ENCODE measurements at places on chromosomes 2 and 18.

GRCh38 chr2:161438598-161438997, 22.5 kb downstream of the TBR1 start:
- DNase-seq, result no peak

GRCh38 chr2:164560902-164561301, 60.4 kb downstream of the GRB14 start:
- DNase-seq, result no peak

GRCh38 chr2:205752924-205753323, 70.6 kb downstream of the NRP2 start:
- DNase-seq, result no peak

GRCh38 chr2:45345331-45346234, 265.5 kb downstream of the SRBD1 start:
- DNase-seq, result no peak

- no peak for DNase-seq
These were observed 97.4 kb downstream of the FSIP2 start for GRCh38 chr2:185835974-185836373.

GRCh38 chr2:222927600-222927999, 66.8 kb downstream of the ACSL3 start:
- DNase-seq, result no peak

DNA sequence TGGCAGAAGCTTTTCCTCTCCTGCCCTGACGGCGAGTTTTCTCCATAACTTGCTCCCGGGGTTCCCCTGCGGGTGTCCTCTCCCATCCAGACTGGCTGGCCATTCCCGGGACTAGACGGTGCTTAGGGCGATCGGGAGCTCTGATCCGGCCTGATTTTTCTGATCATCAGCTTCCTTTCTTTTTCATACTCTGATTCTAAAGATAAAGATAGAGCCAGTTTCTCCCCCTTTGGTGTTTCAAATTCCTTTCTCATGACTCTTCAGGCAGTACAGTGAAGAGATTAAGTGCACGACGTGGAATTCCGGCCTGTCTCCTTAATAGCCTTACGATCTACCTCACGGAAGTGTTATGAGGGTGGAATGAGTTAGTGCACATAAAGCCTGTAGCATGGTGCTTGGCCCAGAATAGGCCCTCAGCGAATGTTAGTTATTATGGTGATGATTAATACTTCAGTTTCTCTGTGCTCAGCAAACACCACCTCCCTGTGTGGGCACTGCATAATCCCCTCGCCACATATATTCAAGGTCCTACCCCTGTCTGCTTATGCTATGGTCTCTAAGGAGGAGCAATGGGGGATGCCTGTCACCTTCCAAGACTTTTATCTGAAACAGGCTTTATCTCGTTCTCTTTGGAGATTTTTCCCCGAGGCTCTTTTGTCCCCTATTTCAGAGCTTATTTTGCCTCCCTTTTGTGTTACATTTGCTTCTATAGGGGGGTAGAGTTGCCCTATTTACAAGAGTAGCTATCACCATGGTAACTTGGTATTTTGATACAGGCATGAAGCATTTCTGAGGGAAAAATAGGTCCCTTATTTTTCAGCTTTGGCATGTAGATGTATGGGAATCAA, 254.8 kb downstream of the CDH2 start:
- DNase-seq, result no peak

- DNase-seq, result no peak
These were observed 38.3 kb downstream of the ZEB2 start for GRCh38 chr2:144481666-144482065.

All from T-cell (primary cell).